Upper lobe of left lung (tissue), 6 donors: ENCODE measurements at places on chromosomes 2 and 18. TPM values are rescaled to one million over a fixed set of nuclear protein-coding genes. Genes with fewer than 3 reads are reported as not detected.

The SLC40A1 gene
- total RNA-seq = 103 TPM

DNA sequence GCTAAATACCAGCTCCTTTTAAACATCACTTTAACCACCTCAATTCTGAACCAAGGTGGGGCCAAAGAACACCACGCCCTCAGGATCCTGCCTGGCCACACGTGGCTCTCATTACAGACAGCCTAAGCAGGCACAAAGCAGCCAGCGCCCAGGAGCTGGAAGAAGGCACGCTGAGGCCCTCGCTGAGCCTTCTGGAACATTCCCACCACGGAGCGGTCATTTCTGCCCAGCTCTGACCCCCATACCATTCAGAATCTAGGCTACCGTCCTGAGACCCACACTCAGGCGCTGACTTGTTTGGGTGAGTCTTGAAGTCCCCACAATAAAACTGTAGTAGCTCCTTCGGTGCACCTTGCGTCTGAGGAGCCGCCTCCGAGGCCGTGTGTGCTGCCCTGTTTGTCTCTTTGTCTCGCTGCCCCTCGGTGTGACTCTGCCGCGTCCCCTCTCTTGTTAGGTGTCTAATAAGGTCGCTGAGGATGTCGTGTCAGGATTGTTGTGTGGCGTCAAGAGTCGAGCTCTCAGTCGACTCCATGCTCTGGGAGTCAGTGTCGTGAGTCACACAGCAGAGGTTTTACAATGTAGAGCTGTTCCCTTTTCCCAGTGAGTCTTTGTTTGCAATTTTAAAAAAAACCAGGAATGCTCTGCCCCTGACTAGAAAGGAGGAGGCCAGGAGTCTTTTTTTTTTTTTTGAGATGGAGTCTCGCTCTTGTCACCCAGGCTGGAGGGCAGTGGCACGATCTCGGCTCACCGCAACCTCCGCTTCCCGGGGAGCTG lies 242.4 kb downstream of the KLHL29 start:
- DNase-seq = no peak
- no peak overlapping the region for H3K4me3 ChIP-seq
- H3K27ac ChIP-seq = no peak overlapping the region
- H3K4me1 ChIP-seq = no peaks in the 10 kb centered on the region

- DNase-seq = no peak
- H3K4me3 ChIP-seq = no peak overlapping the region
- no peaks in the 10 kb centered on the region for H3K36me3 ChIP-seq
- no peak overlapping the region for H3K27ac ChIP-seq
- H3K27me3 ChIP-seq = no peaks in the 10 kb centered on the region
These were observed 30.1 kb upstream of the E2F6 start for GRCh38 chr2:11495844-11496681.

DNA sequence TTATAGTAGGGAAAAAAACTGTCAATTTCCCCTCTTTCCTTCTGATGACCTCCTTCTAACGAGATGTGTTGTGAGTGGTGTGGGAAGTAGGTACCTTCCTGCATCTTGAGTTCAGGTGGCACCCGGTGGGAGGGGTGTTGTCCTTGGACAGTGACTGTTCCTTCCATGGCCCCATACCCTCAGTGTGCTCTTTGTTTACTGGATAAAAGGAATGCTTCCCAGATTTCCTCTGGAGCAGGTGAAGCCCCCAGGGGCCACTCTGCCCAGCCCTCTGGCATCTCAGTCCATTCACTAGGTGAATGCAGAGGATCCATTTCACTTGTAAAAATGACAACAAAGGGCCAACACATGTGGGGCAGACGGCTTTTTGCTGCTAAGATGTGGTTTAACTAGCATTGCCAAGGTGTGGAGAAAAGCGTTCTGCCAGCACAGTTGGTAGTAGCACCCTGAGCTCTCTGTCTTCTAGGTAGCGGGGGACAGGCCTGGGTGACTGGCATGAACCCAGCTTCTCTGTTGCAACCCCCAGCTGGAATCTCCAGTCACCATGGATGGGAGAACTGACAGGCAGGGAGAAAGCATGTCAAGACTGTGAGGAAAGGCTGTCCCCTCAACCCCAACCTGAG lies 6.9 kb downstream of the GDF7 start:
- DNase-seq = no peak
- no peak overlapping the region for H3K4me3 ChIP-seq
- peaks cover 34% of the 10 kb centered on the region for H3K27me3 ChIP-seq
- H3K4me1 ChIP-seq = peaks cover 4% of the 10 kb centered on the region
- H3K36me3 ChIP-seq = no peaks in the 10 kb centered on the region
